Activated CD4-positive, alpha-beta T cell treated with anti-CD3 and anti-CD28 coated beads for 36 hours (primary cell): ENCODE measurements at places on chromosomes 12 and 14. TPM values are rescaled to one million over a fixed set of nuclear protein-coding genes. Genes with fewer than 3 reads are reported as not detected.
A peak's percentile ranks its signal among the peaks of the same experiment; 100 is the strongest.

DNA sequence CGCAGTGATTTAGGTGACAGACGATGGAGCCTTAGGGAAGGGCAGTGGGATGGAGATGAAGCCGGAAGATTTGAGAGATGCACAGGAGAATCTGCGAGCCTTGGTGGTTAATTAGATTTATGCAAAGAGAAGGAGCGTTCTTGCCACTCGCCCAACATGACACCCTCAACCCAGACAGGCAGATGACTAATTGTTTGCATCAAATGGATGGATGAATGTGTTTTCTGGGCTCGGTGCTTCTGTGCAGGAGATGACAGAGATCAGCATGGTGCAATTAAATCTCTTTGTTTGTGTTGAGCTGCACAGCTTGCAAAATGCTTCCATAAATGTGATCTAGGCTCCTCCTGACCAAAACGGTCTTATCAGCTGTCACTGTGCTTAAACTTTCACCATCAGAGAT lies 202.3 kb upstream of the PRMT8 start:
- H3K4me1 ChIP-seq = no peaks in the 10 kb centered on the region
- no peak overlapping the region for H3K27ac ChIP-seq
- no peaks in the 10 kb centered on the region for H3K36me3 ChIP-seq
- H3K27me3 ChIP-seq = no peaks in the 10 kb centered on the region
- H3K4me3 ChIP-seq = no peak overlapping the region

DNA sequence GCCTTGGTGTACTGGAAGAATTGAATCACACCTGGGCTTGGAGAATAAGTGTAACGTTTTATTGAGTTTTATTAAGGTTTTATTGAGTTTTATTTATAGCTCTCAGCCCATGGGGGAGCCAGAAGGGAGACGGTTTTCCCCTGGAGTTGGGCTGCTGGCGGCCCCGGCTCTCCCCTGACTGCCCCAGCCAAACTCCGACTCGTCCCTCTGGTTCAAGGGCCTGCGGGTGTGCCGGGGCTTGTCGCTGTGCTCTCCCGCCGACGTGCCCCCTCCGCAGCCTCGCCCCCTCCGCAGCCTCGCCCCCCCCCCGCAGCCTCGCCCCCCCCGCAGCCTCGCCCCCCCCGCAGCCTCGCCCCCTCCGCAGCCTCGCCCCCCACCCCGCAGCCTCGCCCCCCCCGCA lies 326.1 kb upstream of the RTL1 start:
- no peak overlapping the region for H3K27ac ChIP-seq
- H3K36me3 ChIP-seq = no peaks in the 10 kb centered on the region
- no peaks in the 10 kb centered on the region for H3K27me3 ChIP-seq
- no peaks in the 10 kb centered on the region for H3K4me1 ChIP-seq
- DNase-seq = no peak
- no peak overlapping the region for H3K4me3 ChIP-seq

- no peak overlapping the region for H3K4me3 ChIP-seq
- H3K27me3 ChIP-seq = no peaks in the 10 kb centered on the region
- no peak for DNase-seq
- H3K36me3 ChIP-seq = no peaks in the 10 kb centered on the region
These were observed 143.8 kb downstream of the MED13L start for GRCh38 chr12:116133636-116134214.

DNA sequence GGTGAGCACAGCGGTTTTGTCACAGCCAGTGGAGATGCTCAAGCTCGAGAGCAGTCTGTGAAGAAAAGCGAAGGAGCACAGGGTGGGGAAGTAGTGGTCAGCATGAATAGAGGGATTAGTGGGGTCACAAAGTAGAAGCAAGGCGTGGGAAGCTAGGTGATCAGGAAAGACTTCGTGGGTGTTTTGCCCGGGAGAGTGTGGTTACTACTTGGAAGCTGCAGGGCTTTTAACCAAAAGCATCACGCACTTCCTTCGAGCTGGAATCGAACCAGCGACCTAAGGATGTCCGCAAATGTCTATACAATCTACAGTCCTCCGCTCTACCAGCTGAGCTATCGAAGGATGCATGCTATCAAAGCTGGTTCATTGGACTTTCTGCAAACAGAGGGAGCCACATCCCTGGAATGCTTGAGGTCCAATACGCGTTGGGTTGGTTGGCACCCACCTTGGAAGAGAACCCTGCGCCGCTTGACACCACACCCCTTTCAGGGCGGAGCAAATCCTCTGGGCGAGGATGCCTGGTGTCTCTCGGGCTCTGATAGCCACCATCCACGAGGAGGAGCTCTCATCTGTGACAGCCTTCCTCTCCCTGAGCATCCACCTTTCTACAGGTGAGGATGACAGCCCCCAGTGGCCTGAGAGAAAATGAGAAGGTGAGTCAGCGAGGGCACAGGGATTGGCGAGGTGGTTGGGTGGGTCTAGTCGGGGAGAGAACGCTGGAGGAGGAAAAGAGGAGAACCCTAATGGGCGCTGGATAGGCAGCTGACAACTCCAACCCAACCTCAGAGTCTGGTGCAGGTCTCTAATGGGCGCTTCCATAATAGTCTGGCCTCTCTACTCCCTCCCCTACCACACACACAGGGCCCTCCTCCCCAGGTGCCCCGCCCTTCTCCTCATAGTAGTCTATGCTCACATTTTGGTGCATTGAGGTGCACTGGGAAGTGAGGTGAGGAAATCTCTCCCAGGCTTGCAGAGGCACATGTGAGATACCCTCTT lies 16.0 kb upstream of the OR6S1 start:
- DNase-seq = peak; percentile 62
- H3K27me3 ChIP-seq = peaks cover 44% of the 10 kb centered on the region
- no peak overlapping the region for H3K4me3 ChIP-seq
- H3K4me1 ChIP-seq = peaks cover 21% of the 10 kb centered on the region

GRCh38 chr12:2187195-2187945 lies 134.6 kb downstream of the CACNA1C start:
- H3K4me1 ChIP-seq = peaks cover 4% of the 10 kb centered on the region
- H3K27ac ChIP-seq = no peak overlapping the region
- no peak for DNase-seq

- DNase-seq = no peak
- H3K4me3 ChIP-seq = no peak overlapping the region
- no peaks in the 10 kb centered on the region for H3K36me3 ChIP-seq
- H3K27ac ChIP-seq = no peak overlapping the region
- H3K27me3 ChIP-seq = peaks cover 9% of the 10 kb centered on the region
These were observed 423.8 kb downstream of the NRXN3 start for GRCh38 chr14:78593949-78594348.

GRCh38 chr14:68000511-68000910 lies 180.9 kb downstream of the RAD51B start:
- no peaks in the 10 kb centered on the region for H3K36me3 ChIP-seq

DNA sequence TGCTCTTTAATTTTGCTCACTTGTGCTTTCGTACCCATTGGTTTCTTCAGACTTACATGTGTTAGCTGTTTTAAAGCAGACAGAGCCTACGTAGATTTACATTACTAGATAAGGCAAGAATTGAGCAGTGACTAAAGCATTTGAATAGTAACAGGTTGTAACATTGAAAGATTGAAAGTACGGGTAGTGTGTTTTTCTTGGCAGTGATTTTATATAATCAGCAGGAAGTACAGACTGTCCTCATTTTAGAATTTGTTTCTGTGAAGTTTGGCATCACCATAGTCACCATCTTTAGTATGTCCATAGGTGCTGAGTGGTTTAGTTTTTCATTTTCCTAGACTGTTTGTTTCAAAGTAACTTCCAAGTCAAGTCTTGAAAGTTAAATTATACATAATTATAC lies 14.0 kb downstream of the RTRAF start:
- no peak for DNase-seq
- H3K4me3 ChIP-seq = no peak overlapping the region
- H3K27ac ChIP-seq = no peak overlapping the region

GRCh38 chr12:122882908-122883558 lies 12.9 kb downstream of the VPS37B start:
- peaks cover 20% of the 10 kb centered on the region for H3K27me3 ChIP-seq
- H3K4me1 ChIP-seq = peaks cover 71% of the 10 kb centered on the region
- H3K27ac ChIP-seq = no peak overlapping the region
- no peak for DNase-seq

GLTP gene
- 24.2 TPM for total RNA-seq

CCDC184 gene
- total RNA-seq = 0.37 TPM
